Neural progenitor cell (in vitro differentiated cells): ENCODE measurements at places on chromosomes 13 and 19.

DNA sequence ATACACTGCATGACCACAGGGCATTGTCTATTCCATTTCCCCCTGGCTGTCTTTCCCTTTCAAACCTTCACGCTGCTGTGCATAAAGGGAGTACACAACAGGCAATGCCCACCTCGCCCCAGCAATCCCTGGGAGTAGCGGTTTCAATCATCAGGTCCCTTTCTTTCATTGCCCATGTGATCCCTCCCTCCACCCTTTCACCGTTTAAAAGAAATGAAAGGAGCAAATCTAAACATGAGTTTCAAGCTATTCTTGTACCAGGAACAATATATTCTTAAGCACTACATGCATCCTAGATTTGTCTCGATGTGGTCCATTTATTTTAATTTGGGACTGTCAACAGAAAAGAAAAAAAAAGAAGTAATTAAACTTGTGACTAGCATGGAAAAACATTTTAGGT is 123.4 kb upstream of the ARGLU1 start:
- peak; percentile 48 for DNase-seq

GRCh38 chr13:112457081-112457480 is 80.9 kb downstream of the SPACA7 start:
- DNase-seq: no peak

DNA sequence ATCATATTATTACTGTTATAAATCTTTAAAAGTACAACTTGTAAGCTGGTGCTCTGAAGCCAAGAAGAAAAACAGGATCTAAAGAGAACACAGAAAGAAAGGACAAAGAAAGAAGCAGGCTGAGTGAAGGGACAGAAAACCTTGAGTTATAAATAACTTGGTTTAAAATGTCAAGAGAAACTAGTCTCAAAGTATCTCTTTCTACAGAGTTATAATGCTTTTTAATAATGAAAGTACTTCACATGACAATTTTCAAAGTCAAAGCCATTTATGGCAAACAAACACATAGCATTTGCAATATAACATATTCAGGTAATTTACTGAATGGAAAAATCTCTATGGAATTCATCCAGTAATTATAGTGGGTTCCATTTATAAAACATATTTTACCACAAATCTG is 33.4 kb downstream of the CAB39L start:
- DNase-seq: no peak

DNA sequence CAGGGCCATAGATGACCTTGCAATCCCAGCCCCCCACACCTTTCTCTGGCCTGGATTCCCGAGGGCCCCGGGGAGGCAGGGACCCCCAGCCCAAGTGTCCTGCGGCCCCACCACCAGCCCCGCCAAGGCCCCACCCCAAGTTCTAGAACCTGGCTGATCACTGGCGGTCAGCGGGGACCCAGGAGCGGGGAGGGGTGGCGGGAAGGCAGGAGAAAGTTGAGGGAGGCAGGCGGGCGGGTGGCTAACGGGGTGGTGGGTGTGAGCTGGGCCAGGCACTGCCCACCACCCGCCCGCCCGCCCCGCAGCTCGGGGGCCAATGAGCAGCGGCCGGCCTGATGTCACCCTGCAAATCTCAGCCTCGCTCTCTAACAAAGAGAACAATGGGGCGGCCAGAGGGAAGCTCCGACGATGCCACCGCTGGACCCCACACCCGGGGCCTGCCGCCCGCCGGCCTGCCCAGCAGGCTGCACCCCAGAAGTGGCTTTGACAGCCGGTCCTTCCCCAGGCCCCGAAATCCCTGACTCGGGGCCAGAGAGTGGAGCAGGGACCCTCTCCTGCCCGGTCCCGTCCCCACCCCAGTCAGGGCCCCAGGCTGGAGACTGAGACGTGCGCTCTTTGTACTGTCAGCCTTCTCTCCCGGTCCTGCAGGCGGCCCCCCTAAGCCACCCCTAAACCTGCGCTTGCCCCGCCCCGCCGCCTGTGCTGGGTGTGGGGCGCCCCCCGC is 1.6 kb downstream of the MEX3D start:
- DNase-seq: peak; percentile 94

DNA sequence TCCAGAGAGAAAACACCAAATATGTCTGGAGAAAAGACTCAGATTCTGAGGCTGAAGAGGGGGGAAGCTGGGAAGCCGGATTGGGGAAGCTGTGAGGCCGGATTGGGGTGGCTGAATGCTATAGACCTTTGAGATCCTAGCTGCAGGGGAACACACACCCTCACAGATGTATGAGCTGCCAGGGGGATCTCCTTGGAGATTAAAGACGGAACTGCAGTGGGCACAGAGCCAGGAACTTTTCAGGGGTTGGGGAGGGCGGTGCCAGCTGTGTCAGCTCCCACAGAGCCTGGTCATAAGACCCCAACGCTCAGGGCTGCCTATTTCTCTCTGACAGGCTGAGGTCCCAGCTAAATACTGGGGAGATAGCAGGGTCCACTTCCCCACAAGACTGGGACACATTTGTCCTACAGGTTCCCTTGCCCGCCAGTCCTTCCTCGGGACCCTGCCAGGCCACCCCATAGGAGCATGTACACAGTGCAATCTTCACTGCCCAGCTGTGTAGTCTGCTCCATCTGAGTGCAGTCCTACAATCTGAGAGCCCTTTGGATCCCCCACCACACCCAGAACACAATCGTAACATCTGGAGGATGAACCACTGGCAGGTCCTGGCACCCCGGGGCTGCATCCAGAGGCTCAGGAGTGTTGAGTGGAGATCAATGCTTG is 1893.9 kb downstream of the PCDH9 start:
- DNase-seq: no peak

- no peak for DNase-seq
Observed at GRCh38 chr19:34932494-34932893, 5.8 kb downstream of the ZNF30 start.

- peak; percentile 48 for DNase-seq
Observed at GRCh38 chr13:110387451-110388107, 80.5 kb downstream of the COL4A2 start.

DNA sequence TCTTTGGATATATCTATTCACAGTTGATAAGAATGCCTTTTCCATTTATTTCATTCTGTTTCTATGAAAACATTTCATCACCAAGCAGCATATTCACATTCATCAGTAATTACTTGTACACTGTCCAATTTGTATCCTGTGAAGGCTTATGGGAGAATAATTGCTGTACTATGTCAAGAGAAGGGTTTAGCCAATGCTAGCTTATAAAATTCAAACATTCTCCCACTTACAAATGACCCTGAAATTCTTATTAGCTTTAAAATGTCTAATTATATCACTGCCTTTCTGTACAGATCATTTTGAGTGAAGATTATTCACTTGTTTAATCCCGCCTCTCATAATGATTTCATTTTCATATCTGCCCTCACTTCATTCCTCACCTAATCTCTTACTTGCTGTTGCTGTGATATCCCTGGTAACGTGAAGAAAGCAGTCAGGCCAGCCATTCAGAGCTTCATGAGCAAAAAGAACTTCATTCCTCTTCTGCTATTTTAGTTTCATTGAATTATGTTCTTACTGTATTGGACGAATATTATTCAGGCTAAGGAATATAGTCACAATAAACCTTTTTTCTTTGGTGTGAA is 778.7 kb downstream of the OLFM4 start:
- DNase-seq: no peak

- DNase-seq: peak; percentile 59
Observed at GRCh38 chr19:11375143-11375948, 880 bp downstream of the SWSAP1 start.

- no peak for DNase-seq
Observed at GRCh38 chr19:11949201-11949600, 15.6 kb upstream of the ZNF763 start.

DNA sequence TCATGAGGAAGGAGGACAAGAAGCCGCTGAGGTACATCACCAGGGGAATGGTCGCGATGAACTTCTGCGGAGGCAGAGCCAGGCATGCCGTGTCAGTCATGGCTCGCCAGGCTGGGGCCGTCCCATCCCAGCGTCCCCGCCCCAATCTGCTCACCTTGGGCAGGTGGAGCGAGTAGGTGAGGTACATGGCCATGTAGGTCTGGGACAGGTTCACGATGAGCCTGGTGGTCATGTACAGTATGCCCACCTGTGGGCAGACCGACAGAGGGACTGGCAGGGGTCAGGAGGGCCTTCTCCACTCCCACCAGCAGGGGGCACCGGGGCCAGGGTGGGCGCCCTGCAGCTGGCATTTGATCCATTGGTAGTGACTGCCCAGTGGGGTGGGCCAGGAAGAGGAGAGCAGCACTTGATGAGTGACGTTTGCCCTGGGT is 8.3 kb downstream of the TEKTIP1 start:
- DNase-seq: peak; percentile 27

- DNase-seq: no peak
Observed at GRCh38 chr19:37950471-37951175, 43.6 kb downstream of the SIPA1L3 start.

DNA sequence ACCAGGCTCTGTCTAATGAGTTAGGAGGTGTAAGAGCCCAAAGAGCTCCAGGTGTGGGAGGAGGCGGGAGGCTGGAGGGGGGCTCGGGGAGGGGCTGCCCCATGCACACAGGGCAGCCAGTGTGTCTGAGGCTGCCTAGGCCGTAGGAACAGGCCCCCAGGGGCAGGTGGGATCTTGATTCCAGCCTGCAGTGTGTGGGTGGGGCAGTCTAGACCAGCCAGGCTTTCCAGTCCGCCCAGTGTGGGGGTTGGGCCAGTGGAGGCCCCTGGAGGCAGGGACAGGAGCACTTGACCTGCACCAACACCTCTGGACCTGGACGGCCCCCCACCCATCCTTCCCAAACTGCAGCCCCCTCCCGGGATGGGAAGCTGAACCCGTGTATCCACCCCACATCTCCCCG is 5.4 kb upstream of the CAMSAP3 start:
- DNase-seq: no peak

- no peak for DNase-seq
Observed at GRCh38 chr13:27861165-27861564, 58.6 kb upstream of the PDX1 start.

- no peak for DNase-seq
Observed at GRCh38 chr19:17765069-17765618, 13.9 kb downstream of the FCHO1 start.

DNA sequence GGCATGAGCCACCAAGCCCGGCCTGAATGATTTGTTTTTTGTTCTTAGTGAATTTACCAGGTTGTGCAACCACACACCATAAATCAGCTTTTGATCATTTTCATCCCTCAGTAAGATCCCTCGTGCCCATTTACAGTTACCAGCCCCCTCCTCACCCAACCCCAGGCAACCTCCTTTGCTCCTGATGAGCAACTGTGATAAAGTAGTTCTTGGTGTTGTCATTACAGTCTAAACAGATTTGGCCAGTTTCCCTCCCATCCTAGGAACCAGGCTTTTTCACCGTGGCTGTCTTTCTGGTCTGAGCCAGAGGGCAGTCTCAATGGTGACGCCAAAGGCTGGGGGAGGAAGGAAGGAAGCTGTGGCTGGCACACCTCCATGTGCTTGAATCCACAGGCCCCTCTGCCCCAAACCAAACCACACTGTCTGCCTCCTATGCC is 61.2 kb upstream of the WDFY2 start:
- no peak for DNase-seq
